AG09309 (cell line): ENCODE measurements at places on chromosomes 3 and 15.

DNA sequence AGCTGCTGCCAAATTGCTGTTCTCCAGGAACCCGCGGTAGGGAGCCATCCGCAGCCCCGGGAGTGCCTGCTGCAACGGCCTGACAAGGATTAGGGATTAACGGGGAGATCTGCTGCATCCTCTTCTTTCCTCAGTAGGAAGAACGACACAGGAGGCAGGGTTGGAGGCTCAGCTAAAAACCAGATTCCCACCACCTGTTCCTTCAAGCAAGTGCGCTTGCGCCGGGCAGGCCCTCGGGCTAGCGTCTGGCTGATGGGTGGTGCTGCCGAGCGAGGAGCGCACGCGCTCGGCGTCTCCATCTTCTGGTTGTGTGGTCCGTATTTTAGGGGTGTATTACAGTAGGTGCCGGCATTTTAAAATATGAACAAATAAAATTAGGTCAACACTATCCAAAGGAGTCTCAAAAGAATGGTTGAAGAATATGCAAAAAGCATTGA, 25.4 kb upstream of the SLC25A26 start:
- peak; percentile 8 for DNase-seq

DNA sequence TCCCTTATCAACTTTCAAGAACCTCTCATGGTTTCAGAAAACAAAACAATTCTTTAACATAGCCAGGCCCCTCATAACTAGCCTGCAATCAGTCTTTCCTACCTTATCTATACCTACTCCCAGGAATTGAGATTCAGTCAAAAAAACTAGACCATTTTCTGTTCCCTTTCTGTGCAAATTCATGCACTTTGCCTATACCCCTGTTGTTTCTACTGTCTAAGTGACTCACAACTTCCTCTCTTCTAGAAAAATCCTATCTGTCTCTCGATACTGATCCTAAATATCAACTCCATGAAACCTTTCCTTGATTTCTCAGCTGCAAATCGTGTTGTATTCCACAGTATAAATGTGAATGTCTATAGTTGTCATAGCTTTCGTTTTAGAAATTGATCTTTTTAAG, 10.9 kb upstream of the IL1RAP start:
- no peak for DNase-seq

DNA sequence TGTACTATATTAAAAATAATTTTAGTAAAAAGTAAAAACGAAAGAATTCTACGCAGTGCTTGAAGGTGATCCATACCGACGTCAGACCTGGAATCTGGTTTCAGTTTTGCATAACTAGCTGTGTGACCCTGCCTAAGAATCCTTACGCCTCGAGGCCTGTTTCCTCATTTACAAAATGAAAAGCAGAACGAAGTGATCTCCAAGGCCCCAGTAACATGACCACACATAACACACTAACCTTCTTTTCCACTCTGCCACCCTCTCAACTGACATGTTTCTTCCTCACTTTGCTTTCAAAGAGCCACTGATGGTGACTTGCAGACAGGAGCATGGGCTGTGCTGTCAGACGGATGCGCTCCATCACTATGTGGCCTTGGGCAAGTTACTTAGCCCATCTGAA, 4.8 kb downstream of the MESD start:
- DNase-seq: no peak

- no peak for DNase-seq
These were observed 36.7 kb upstream of the MYLK start for GRCh38 chr3:123920868-123921267.

DNA sequence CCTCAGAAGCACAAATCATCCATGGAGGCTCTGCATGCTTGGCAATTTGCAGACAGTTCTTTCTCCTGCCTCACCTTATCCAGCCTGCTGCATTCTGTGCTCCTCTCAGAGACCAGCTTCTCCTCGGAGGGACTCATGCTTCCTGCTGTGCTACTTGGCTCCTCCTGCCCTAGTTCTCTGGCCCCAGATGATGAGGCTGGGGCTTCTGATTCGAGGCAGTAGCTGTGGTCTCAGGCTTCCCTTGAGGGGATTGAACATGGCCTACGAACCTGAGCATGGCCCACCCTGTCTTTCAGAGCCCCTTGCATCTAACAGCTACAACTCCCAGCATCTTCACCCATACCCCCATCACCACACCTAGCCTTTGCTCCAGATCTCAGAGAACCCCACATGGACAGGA, 6.7 kb downstream of the VIPR1 start:
- DNase-seq: no peak

DNA sequence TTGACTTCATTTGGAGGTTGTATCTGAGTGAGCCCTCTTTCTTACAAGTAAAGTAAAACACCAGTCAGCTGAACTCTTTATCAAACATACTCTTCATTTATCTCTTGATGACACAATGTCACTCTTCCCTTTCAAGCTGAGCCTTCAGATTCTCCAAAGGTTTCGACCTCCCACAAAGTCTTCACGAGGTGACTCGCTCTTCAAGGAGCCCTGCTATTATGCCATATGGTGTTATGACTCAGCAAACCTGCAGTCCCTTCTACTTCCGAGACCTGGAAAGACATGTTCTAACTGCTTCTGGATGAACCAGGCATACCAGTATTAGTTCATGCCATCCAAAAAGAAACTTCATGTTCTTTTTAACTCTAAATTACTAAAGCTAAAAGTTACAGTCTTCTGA, 23.1 kb downstream of the AADAC start:
- no peak for DNase-seq

GRCh38 chr3:69033470-69033869, 18.7 kb downstream of the TMF1 start:
- no peak for DNase-seq

DNA sequence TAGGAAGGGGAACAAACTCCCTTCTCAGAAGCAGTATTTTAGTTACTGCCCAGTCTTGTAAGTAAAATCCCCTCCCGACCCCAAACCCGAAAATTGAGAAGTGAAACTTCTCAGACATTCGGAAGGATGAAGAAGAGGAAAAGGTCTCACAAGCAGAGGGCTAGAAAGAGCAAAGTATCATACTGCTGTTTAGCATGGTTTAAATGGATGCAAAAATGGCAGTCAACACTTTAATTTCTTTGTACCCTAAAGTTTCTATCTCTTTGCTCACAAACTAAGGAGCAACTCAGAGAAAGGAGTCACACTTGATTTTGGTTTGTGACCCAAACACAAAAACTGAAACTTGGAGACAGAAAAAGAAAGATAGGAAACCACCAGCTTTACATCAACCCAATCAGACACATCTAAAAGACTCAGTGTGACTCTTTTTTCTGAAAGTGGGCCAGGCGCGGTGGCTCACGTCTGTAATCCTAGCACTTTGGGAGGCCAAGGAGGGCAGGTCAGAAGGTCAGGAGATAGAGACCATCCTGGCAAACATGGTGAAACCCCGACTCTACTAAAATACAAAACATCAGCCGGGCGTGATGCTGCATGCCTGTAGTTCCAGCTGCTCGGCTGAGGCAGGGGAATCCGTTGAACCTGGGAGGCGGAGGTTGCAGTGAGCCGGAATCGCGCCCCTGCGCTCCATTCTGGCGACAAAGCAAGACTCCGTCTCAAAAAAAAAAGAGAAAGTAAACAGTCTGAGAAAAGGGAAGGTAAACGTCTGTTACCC, 63.2 kb upstream of the ATP11B start:
- no peak for DNase-seq

DNA sequence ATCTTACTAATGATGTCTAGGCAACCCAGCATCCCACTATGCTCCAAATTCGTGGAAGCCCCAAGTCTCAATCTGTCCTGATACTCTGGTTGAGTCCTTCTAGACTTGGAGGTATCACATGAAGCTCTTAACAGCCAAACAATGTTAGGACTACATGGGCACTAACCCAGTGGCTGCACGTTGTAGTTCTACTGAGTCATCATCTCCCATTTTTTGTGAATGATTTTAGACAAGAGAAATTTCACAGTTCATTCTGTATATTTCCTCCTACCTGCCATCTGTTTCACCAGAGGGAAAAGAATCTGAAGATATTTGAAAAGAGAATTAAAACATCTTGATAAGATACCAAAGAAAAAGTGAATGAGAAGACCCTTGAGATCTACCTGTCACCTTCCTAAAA, 9.8 kb upstream of the WWTR1 start:
- no peak for DNase-seq

GRCh38 chr15:87577336-87577735, 679.2 kb downstream of the NTRK3 start:
- no peak for DNase-seq

DNA sequence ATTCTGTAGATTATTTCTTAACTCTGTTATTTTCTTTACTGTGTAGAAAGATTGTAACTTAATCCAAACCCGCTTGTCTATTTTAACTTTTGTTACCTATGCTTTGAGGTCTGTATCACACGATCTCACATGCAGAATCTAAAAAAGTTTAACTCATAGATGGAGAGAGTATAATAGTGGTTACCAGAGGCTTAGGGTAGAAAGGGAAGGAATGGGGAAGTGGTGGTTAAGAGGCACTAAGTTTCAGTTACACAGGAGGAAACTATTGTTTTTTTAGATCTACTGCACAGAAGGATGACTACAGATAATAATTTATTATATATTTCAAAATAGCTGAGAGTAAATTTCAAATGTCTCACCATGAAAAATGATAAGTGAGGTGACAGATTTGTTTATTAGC, 515.2 kb downstream of the RSL24D1 start:
- no peak for DNase-seq

- DNase-seq: no peak
These were observed 133.7 kb downstream of the FOXB1 start for GRCh38 chr15:60137711-60138396.

DNA sequence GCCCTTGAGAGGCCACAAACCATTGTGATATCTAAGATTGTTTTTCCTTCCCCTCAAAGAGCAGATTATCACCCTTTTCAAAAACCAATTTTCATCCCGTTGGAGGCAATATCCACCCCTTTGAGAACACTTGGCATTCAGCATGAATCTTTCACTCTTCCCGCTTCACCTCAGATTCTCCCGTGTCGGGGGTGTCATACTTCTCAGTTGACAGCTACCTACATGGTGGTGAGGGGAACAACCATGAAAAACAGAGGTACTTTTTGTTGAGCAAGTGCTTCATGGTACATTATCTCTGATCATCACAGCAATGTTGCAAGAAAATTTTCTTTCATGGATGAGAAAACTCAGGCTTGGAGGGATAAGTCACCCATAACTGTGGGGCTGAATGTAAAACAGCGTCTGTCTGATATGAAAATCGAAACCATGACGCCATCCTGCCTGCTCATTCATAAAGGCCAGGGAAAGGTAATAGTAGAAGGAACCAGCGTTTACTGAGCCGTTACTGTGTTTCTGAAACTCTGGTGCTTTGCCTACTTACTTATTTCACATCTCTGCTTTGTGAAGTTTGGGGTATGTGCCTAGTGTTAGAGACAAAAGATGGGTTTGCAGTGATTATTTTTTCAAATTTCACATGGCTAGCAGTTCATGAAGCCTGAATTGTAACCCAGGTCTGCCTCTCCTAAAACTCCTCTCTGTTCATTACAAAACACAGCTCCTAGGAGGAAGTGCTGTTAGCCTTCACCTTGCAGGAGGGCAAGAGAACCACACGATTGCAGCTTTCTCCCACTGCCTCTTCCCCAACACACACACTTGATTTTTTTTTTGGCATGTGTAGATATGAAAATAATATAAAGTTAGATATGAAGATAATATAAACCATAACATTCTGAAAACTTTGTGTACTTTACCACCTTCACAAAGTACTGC, 35.4 kb downstream of the SV2B start:
- no peak for DNase-seq

DNA sequence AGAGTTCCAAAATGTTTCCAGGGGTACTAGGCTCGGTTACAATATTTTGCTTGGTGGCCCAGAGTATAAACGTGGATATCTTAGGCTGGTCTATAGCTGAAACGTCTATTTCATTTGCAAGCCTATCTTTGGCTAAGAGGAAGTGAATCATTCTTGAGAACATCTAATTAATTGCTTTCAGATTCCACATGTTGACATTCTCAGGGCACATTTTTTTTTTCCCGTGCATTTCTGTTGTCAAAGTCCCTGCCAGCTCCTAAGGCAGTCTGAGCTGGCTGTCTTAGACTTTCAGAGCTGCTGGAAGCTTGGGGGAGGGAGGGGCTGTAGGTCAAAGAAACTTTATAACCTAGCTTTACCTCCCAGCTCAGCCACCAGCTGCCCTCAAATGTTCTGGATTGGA, 23.2 kb upstream of the LAMP3 start:
- peak; percentile 67 for DNase-seq

- DNase-seq: no peak
These were observed 38.2 kb downstream of the BOC start for GRCh38 chr3:113249601-113250000.

DNA sequence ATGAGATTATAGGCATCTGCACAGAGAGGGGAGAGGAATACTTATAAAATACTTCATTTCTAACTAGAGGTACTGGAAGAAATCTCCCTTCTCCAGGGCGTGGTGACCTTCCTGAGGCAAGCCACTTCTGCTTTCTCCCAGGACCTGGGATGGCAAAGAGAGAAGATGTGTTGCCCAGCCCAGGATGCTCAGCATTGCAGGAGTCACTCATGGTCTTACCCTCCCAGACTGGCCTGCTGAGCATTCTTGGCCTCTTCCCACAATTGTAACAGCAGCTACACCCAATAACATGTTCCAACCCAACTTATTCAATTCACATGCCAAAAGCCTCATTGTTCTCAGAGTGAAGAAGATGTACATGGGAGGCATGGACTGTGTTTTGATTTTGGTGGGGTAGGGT, 37.9 kb downstream of the IL20RB start:
- DNase-seq: no peak

DNA sequence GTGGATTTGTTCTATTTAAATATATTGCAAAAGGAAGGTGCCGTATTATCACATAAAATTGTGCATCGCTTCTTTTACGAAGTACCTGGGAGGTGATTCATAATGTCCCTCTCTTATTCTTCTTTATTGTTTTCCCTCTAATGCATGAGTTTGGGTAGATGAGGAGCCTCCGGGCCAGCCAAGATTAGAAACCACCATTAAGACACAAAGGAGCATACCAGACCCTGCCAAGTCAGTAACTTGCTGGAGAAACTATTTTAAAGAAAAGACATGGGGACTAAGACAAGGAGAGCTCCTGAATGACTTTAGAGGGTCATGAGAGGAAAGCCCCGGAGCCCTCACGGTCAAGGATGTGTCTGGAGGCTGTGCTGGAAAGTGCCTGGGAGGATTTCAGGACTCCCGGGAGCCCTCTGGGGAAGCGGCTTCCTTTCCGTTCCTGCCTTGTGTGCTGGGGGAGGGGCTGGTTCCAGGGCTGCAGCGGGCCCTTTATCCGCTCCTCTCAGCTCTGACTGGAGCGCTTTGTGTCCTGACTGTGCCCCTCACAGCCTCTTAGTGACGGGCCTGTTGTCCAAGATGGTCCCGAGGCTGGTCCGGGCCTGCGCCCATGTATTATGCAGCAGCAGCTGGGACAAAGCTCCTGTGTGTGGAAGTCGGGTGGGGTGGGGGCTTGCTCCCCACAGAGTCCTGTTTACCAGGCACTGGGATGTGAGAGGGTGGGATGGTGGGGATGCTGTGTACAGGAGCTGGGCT, 35.7 kb downstream of the CORO2B start:
- DNase-seq: no peak
